Renal pelvis (tissue), 12 donors: ENCODE measurements at places on chromosomes 6 and 20. TPM values are rescaled to one million over a fixed set of nuclear protein-coding genes. Genes with fewer than 3 reads are reported as not detected.
A peak's percentile ranks its signal among the peaks of the same experiment; 100 is the strongest.

DNA sequence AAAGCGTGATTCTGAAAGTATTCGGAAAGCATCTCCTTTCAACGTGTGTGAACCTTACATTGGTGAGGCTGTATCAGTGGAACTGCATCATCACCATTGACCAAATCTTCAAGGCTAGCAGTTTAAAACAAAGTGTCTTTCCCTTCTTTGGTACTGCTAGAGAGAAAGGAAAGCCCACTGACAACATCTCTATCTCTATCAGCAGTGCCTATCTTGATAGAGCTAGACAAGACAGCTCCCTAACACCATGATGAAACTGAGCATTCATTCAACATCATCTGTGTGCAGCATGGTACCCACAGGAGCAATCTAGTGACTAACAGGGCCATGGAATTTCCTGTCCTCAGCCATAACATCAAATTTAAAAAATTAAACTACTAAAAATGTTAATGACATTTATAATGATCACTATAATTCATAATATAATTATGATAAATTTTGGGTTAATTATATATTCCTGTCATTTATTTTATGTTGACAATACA, 31.5 kb upstream of the EDN1 start:
- DNase-seq: no peak

The ARG1 gene
- 0.84 TPM for polyA plus RNA-seq

DNA sequence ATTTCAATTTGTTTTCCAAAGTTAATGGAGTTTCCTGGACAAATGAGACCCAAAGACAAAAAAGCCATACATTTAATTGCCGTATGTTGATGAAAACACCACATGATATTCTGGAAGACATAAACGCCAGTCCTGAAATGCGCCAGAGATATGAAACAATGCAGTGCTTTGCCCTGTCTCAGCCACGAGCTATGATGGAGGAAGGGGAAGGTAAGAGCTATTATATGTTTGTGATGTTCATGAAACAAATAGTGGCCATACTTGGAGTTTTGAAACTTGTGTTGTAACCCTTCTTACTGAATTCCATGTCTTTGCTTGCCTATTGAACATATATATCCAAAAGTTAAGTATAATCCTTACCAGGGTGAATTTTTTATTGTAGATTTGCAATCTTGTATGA, 125.9 kb downstream of the NCOA3 start:
- no peak for DNase-seq

- DNase-seq: no peak
Measured at GRCh38 chr6:3960754-3961361, 111.7 kb downstream of the FAM50B start.

The DNMT3B gene
- polyA plus RNA-seq: 8.6 TPM

The TFAP2D gene
- not detected for polyA plus RNA-seq

The LRFN2 gene
- polyA plus RNA-seq: 1.1 TPM

DNA sequence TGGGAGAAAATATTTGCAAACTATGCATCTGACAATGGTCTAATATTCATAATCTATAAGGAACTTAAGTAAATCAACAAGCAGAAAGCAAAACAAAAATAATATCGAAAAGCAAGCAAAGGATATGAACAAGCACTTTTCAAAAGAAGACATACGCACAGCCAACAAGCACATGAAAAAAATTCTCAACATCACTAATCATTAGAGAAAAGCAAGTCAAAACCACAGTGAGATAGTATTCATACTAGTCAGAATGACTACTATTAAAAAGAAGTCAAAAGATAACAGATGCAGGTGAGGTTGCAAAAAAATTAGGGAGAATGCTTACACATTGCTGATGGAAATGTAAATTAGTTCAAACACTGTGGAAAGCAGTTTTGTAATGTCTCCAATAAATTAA, 410.2 kb downstream of the MMUT start:
- no peak for DNase-seq

The KAT14 gene
- 28.2 TPM for polyA plus RNA-seq

DNA sequence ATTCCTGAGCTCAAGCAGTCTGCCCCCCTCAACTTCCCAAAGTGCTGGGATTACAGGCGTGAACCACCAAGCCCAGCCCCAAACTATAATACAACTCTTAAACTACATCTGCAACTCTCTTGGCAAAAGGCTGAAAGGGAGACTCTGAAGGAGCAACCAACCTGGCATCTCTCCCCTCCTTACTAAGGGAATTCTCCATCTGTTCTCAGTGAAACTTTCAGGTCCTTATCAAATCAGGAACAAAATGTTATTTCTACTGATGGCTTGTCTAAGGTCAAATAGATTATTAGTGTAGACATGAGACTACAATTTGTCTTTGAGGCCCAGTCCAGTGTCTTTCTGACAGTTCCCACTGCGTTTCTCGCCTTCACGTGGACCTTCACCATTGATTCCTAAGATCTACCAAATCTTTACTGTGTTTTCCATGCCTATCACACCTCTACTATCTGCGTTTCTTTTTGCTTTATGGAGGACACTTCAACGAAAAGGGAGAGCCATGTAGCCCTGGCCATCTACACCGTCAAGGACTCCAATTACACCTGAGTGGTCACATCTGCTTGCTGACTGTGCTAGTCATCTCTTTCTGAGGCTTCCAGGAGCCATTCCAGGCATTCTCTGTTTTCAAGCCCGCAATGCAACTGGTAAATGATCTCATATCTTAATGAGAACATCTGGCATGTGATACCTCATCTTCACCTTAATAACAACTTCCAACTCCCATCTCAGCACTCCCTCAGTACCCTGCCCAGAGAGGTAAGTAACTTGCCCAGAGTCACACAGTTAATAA, 405.7 kb upstream of the CITED2 start:
- no peak for DNase-seq

The ILRUN gene
- polyA plus RNA-seq: 50.5 TPM

The TREM1 gene
- 0.09 TPM for polyA plus RNA-seq

The HNF4A gene
- polyA plus RNA-seq: 49.8 TPM

DNA sequence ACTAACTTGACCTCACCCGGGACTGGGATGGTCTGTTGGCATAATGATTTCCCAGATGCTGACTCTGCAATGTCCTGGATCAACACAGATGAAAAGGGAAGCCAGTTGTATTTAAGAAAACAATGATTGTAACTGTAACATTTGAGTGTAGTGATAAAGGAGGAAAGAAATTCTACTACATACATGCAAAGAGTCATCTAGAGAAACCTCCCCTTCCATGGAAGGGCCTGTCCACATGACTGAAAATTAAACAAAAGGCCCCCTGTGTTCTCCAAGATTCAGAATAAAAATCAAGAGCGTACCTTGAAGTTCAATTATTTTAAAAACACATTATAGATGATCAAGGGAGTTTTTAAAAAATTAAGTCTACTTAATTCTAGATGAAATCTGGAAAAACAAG, 151.2 kb downstream of the FOXC1 start:
- DNase-seq: no peak

GRCh38 chr6:111087106-111087835, at the start of gene SLC16A10:
Gene SLC16A10, plus strand, starts transcription at chr6:111087503. Its CDS starts 250 bp downstream, at chr6:111087753.
- DNase-seq: peak; percentile 80

GRCh38 chr6:13470238-13471140, 16.9 kb downstream of the GFOD1 start:
- no peak for DNase-seq

DNA sequence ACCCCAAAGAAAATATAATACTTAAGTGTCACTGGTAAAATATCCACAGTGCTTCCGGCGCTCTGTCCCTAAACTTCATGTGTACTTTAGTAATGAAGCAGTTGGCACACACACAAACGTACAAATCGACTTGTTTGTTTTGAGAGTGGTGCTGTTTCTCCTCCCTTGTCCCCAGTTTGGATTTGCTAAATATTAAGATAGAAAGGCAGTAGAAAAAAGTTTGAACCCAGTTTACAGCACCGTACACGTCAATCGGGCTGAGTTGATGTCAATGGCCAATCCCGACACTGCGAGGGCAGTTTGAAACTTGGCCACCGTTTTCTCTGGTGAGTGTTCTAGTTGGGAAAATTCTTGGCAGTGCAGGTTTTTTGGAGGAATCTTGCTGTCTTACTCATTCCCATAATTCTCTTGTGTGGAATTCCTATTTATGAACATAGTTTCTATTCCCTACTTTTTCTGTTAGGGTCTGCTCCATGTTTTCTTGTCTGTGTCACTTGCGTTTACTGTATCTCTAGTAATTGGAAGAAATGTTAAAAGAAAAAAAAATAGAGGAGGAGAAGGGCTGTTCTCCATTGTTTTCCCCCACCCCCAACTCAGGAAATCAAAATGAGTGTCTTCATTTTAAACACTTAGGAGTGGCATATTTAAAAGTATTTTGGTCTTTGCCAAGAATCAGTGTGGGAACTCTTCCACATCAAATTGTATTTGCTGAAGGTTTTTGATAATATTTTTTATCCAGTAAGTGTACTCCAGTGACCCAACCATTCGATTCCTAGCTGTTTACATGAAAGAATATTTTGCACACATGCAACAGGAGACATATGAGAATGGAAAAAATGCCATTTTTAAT, 72.3 kb downstream of the OR2B2 start:
- no peak for DNase-seq

- DNase-seq: no peak
Measured at GRCh38 chr6:35064290-35064689, 76.8 kb downstream of the TCP11 start.
